ENCODE measurements at places on chromosomes 2 and 18.

- no peak for DNase-seq
These were observed 139.4 kb downstream of the NCK2 start for GRCh38 chr2:105883911-105884694.

GRCh38 chr18:1252936-1253335 lies 348.3 kb downstream of the ADCYAP1 start:
- no peak for DNase-seq

- DNase-seq = no peak
These were observed 92.9 kb downstream of the PXDN start for GRCh38 chr2:1651121-1652033.

- no peak for DNase-seq
These were observed 197.2 kb downstream of the ACKR3 start for GRCh38 chr2:236766850-236767249.

- DNase-seq = no peak
These were observed 91.5 kb downstream of the MYCN start for GRCh38 chr2:16031848-16032159.

- DNase-seq = no peak
These were observed 18.8 kb upstream of the MREG start for GRCh38 chr2:216031960-216032689.
